Caudate nucleus (tissue), 63 donors: ENCODE measurements at places on chromosomes 11 and 22.

DNA sequence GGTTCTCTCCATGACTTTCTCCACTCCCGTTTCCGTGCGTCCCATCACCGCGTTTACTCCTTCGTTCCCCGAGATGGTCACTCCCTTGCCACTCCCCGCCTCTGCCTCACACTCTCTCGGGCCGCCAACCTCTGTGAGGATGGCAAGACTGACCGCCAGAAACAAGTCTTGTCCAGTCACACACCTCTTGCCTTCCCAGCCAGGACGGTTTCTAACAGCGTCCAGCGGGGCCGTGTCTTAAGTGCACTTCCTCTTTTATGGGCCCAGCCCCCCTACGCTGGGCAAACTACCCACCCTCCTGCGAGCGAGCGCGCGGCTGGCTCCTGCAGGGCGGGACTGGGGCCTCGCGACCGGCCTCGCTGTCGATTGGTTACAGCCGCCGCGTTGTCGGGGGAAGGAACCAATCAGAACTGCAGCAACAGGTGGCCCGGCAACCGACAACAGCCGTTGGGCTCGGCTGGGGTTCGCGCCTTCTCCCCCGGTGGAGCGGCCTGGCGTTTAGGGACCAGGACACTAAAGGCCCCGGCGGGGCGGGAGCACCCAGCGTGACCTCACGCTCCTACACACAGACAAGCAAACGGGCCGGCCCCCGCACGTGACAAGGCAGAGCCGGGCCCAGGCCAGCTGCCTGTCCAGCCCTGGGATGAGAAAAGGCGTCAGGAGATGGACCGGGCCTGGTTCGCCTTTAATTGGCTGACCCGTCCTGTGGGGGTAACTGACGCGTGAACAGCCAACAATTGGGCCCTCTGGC, 522 bp upstream of the UCP2 start:
- peak; percentile 88 for DNase-seq

- DNase-seq = no peak
These were observed 353.7 kb downstream of the METTL15 start for GRCh38 chr11:28461846-28462245.

- DNase-seq = no peak
These were observed 43.6 kb upstream of the POU2AF1 start for GRCh38 chr11:111422494-111423249.

GRCh38 chr11:79237703-79238102, 203.1 kb downstream of the TENM4 start:
- no peak for DNase-seq

GRCh38 chr11:19979519-19979845, 180.8 kb downstream of the DBX1 start:
- DNase-seq = no peak

GRCh38 chr11:531919-532526, 3.4 kb downstream of the HRAS start:
- no peak for DNase-seq
